ENCODE measurements at places on chromosomes 7 and 10. TPM values are rescaled to one million over a fixed set of nuclear protein-coding genes. Genes with fewer than 3 reads are reported as not detected.

ANKRD30A gene
- not detected for total RNA-seq

CPED1 gene
- total RNA-seq: not detected

GRK5 gene
- 7.1 TPM for total RNA-seq

RAB19 gene
- total RNA-seq: 5.3 TPM

BAG3 gene
- 15.3 TPM for total RNA-seq

- DNase-seq: no peak
These were observed 405.5 kb downstream of the GRID1 start for GRCh38 chr10:85961073-85961472.

DNA sequence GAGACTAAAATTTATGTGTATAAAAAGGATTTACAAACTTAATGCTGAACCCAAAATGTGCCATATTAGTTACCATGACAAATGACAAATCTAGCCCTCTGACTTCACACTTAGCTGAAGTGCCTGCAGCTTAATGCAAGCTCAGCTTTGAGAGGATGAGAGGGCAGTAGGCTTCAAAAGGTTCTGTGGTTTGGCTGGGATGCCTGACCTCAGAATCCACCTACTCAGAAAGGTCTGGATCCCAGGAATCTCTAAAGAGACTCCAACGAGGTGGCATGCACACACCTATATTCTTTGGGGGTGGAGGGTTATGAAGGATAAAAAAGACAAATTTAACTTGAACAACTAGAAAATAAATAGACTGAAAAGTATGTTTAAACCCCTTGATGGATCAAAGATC lies 213.4 kb downstream of the TAX1BP1 start:
- DNase-seq: no peak

DNA sequence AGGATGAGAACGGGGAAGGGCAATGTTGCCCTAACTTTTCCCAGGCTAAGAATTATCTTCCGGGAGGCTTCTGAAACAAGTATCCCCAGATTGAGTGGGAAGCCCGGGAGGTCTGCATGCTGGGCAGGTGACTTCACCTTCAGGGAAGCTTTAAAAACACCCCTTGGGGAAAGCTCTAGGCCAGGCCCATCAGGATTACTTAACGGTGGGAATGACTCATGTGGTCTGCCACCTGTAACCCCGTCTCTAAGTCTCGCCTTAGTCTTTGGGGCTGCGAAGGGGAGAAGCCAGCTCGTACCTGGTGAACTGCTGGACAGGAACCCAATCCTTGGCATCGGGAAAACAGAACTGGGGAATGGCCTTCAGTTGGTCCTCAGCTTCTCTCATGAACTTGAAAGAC lies 80.1 kb upstream of the MKRN1 start:
- DNase-seq: no peak
